ENCODE measurements at places on chromosomes 11 and 22.

DNA sequence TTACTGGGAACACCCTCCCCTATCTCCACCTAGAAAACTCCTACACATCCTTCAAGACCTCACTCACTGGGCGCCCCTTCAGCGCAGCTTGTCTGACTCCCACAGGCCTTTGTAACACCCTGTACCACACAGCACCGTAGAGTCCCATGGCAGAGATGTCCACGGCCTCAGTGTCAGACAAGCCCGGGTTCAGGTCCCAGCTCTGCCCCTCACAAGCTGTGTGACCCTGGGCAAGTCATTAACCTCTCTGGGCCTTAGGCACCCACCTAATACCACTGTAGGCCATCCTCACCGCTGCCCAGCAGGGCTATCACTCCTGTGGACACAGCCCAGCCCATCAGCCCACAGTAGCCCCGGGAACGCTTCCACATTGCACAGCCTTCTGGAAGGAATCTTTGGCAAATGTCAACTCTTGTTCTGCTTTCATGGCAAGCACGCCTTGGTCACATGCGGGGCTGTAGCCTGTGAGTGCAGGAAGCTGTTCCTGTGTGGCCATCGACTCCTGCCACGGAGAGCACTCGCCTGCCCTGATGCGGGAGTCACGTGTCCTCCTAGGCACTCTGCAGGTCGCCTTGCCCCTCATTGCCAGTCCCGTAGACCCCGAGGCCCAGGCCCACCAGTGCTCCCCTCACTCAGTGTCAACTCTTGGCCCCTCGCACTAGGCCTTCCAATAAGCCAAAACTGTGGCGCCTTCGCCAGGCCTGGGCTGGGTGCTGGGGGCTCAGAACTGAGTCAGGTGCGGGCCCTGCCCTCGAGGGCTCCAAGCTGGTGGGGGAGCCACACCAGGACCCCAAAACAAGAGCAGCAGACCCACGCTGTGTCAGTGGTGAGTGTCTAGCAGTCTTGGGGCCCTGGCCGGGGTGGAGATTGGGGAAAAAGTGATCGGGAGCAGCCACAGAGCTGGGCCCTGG is 32.9 kb upstream of the RFPL3 start:
- DNase-seq: no peak

DNA sequence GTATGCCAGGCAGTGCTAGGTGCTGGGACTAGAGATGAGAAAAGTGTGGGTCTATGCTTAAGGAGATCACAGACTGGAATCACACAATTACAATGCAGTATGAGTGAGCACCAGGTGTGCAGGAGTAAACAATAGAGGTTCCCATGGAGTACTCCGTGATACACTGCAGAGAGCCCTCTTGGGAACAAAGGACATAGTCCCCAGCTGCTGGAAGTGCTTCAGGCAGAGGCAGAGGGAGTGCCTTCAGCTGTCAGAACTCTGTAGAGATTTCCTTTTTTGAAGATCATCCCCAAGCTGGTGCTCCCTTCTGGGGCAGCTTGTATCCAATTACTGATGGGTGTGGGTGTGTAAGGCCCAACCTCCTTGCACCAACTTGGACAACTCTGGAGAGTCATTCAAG is 143.5 kb upstream of the PLET1 start:
- no peak for DNase-seq

GRCh38 chr11:79285756-79286155 is 155.1 kb downstream of the TENM4 start:
- DNase-seq: no peak

- DNase-seq: no peak
Observed at GRCh38 chr11:4465407-4465806, 16.3 kb downstream of the OR52K2 start.

DNA sequence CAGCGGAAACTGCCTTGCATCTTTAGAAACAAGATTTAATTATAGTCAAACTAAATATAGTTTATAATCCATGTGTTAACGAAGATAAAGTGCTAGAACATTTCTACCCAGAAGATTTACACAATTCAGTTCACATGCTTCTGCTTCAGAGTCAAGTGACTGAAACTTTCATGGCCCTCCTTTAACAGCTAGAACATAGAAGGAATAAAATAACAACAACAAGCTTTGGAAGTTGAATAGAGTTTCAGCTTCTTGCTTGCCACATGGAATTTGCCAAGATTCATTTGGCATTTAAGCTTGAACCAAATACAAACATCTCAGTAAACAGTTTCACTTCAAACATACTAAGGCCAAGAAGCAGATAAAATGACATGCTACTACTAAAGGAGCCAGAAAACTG is 676.3 kb upstream of the ANO3 start:
- no peak for DNase-seq

- DNase-seq: no peak
Observed at GRCh38 chr11:80916173-80916798, 1475.5 kb upstream of the TENM4 start.

DNA sequence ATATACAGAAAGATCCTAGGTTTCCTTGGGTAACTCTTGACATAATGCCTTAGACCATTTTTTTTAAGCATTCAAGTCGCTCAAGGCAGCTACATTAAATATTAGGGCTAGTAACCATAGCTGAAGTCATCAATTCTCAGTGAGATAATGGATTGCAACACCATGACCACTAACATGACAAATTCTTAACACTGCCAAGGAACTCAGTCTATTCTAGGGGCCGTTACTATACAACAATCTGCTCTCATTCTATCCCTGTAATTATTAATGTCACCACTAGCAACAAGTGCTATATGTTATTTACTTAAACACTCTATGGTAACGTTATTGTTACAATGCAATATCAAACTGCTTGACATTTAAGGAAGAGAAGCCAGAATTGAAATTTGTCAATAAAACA is 3.2 kb upstream of the STK33 start:
- no peak for DNase-seq

DNA sequence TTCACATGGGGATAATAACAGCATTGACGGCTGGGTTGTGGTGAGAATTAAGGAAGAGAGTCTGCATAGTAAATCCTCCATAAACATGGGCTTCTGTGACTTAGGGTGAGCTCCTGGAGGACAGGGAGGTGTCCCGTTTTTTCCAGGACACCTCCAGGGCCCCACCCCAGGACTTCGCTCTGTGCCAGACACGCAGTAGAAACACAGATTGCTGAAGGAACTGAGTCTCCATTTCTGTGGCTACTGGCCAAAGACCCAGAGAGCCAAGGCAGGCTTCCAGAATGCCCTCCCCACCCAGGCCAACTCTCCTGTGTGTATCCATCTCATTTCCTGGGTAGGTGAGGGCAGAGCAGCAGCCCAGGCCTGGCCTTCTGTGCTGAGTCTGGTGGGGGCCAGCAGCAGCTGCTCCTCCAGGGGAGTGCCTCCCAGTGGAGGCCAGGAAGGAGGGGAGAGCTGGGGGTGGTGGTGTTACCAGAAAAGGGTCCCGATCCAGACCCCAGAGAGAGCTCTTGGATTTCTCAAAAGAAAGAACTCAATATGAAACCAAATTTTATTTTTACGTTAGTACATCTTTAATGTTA is 9.5 kb upstream of the RFPL3 start:
- no peak for DNase-seq

- no peak for DNase-seq
Observed at GRCh38 chr22:32649515-32650200, 151.8 kb upstream of the TIMP3 start.

DNA sequence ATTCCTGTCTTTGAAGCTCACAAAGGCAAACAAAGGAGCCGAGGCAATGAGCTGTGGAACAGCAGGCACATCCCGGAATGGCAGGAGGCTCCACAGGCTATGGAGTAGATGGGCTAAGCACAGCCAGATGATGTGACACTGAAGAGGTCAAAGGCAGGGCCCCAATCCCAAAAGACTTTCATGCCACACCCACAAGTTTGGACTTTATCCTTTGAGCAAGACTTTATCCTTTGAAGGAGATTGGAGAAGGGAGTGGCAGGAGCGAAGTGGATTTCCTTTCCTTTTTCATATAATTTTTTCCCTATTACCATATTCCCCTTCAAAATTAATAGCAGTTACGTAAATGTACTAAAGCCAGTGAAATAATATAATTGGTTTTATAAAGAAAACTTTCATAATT is 379.4 kb downstream of the CADM1 start:
- no peak for DNase-seq

DNA sequence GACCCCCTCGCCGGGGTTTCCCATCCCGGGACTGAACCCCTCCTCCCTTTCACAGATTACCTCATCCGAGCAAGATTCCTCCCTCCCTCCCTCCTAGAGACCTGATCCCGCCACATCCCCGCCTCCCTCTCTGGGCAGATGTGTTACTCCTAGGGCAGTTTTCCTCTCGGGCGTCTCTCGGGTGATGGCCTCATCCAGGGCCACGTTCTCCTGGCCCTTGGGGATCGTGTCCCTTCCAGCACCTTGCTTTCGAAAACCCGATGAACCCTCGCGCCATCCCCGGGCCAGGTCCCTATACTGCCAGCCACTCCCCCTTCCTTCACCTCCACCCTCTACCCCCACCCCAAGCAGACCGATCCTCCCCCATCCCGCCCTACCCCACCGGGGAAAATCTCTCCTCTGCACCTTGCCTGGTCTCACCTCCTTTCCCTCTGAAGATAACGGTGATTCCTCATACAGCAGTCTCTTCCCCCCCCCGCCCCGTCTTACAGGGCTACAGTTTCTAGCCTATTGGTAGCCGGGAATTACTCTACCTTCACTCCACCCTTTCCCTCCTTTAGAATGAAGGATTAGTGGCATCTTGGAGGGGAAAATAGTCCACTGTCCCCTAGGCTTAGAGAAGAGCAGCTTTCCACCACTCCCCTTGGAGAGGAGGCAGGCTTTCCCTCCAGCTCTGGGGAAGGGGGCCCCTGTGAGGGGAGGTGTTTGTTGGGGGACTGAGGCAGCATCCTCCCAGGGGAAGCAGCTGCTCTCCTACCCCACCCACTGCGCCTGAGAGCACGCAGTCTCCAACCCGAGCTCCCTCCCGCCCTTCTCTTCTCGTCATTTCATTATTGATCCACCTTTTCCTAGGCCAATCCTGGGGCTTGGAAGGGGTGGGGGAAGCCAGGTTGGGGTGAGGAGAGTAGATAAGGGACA is 1.2 kb downstream of the KMT2A start:
- DNase-seq: peak; percentile 19

- DNase-seq: no peak
Observed at GRCh38 chr11:107778839-107779517, 67.1 kb upstream of the SLN start.

DNA sequence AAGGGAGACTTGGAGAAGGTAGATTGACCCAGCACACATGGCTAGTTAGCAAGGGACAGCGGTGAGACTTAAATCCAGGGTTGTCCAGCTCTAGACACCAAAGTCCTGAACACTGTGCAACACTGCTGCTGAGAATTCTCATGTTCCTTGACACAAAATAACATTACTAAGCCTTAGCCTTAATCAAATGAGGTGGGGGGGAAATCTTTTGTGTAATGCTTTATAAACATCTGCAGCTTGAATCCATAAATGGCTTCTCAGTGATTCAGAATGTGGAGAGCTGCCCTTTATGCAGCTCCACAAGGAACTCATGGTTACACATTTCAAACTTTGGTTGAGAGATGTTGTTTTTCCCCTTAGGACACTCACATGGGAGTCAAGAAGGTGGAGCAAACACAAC is 80.0 kb downstream of the CD44 start:
- no peak for DNase-seq

DNA sequence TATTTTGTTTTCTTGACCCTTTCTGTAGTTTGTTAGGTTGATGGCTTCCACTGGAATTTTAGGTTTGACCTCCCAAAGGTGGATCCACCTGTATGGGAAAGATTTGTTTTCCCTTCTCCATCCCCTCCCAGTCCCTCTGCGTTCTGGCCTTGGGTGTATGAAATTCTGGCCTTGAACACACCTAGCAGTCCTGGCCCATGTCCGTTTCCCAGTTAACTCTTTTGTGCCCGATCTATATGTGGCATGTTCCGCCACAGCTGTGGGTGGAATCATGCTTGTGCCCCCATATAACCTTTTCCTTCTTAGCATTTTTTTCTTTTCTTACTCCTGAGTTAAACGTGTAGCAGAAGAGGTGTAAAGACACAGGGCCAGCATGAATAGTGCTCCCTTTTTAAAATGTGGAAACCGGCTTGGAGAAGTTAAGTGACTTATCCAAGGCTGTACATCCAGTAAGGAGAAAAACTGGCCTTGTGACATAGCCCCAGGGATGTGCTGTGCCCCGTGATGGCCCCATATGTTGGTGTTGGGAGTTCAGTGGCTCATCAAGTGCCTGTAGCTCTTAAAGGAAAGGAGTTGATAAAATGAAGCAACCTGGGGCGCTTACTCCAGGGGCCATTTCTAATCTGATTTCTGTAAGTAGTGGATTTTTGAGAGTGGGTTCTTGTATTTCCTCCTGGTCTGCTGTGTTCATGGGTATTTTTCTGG is 39.3 kb downstream of the ZNRF3 start:
- DNase-seq: no peak

DNA sequence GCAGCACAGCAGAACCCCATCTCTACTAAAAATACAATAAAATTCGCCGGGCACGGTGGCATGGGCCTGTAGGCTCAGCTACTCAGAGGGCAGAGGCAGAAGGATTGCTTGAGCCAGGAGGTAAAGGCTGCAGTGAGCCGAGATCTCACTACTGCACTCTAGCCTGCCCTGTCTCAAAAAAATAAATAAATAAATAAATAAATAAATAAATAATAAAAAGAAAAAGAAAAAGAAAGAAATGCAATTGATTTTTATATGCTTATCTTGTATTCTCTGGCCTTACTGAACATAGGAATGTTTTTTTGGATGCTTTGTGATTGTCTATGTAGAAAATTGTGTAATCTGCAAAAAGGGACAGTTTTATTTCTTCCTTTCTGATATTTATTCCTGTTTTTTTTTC is 132.5 kb downstream of the BARX2 start:
- DNase-seq: no peak

DNA sequence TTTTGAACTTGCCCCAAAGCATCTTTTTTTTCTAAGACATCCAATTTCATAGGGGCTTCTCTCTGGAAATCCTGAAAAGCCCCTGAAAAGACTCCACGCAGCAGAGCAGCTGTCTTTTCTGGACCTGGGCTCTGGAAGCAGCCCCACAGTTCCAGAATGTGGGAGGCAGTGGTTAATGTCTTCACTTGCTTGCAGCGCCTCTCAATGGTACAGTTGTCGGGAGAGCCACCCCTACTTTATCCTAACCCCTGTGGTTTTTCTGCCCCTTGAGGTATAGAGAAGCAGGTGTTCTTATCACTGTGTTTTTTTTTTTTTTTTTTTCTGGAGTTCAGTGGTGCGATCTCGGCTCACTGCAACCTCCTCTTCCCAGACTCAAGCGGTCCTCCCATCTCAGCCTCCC is 83.4 kb upstream of the SORL1-AS1 start:
- no peak for DNase-seq

GRCh38 chr11:73275381-73275750 is 3.2 kb downstream of the P2RY6 start:
- DNase-seq: no peak

DNA sequence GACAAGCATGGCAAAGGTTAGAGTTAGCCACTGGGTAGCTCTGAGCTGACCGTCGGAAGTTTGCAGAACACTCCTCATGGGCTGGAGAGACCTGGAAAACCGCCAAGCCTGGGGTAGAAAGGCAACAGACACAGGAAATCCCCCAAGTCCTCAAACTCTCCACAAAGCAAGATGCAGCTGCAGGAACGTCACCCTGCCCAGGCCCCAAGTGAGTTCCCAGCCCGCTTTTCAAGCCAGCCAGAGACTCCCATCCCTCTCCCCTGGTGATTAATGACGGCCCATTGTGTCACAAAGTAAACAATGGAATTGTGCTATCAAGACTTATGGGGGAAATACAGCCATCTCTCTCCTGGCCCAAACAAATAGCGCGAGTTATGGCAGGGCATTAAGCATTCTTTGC is 633.0 kb downstream of the TBC1D22A start:
- DNase-seq: no peak

GRCh38 chr11:70717936-70718595 is 319.7 kb downstream of the CTTN start:
- no peak for DNase-seq

All from CD4-positive, alpha-beta T cell treated with Interferon alpha-2 for 1 hour (primary cell).